ENCODE measurements at places on chromosomes 12 and 14.

- no peak for DNase-seq
Measured at GRCh38 chr12:80217011-80217535, 117.7 kb downstream of the OTOGL start.

DNA sequence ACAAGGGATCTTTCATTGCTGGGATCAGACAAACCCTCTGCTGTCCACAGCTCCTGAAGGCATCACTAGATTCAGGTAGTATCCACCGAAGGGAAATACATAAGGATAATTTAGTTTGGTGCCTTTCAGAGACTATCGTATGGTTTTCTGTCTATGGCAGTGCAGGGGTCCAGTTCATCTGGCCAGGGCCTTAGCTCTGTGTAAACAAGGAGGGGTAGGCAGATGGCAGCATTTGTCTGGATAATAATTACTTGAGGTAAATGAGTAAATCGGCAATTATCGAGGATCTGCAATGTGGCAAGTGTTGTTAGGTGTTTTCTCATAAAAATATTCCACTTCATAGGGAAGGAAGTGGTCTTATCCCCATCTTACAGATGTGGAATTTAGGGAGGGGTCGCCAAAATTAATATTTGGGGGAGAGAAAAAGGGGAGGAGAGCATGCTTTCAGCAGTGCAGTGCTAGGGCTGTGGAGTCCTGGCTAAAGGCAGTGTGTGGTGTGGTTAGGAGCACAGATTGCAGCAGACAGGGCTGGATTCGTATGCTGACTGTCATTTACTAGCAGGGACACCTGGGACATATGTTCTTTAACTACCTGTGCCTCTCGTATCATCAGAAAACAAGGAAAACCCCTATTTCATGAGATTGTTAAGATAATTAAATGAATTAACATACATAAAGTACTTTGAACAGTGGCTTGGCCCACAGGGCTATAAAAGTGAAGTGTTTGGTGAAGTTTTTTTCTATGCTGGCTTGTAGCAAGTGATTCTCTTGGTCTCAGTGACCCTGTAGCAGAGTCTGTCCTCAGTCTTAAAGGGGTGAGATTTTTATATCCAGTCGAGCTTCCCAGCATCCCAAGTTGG is 27.1 kb downstream of the RASSF8 start:
- no peak for DNase-seq

DNA sequence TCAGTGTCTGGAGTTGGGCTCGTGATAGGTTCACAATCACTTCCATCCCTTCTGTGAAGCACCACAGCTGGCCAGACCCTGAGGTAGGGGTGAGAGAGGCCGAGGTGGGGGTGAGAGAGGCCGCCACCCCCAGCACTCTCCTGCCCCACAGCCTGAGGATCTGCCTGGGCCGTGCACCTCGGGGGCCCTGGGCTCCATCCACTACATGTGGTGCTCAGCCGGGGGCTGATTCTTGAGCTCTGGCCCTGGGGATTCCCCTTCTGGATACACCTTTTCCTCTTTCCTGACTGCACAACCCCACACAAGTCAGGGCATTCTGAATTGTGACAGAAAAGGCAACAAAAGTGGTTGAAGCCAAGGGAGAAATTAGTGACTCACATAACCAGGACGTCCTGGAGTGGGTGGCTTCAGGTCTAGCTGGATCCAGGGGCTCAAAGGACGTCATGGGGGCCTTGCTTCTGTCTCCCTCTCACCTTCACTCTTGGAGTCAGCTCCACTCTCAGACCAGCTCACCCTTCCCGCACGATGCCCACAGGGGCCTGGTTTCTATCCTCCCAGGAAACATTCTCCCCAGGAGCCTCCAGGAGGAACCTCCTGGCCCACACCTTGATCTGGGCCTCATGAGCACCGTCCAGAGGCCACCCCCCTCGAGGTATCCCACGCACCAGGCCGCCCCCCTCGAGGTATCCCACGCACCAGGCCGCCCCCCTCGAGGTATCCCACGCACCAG is 12.1 kb upstream of the FBRSL1 start:
- DNase-seq, result no peak

- DNase-seq, result no peak
Measured at GRCh38 chr14:99667821-99668220, 16.3 kb upstream of the CYP46A1 start.

DNA sequence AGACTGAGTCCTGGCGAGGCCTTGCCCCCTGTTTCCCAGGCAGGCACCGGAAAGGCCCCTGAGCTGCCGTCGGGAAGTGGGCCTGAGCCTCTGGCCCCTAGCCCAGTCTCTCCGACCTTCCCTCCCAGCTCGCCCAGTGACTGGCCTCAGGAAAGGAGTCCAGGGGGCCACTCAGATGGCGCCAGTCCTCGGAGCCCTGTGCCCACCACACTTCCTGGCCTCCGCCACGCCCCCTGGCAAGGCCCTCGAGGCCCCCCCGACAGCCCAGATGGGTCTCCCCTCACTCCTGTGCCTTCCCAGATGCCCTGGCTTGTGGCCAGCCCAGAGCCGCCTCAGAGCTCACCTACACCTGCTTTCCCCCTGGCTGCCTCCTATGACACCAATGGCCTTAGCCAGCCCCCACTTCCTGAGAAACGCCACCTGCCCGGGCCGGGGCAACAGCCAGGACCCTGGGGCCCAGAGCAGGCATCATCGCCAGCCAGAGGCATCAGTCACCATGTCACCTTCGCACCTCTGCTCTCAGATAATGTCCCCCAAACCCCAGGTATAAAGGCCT is 10.9 kb downstream of the TNS2 start:
- no peak for DNase-seq

- no peak for DNase-seq
Measured at GRCh38 chr12:57740656-57741412, 2.3 kb upstream of the AGAP2 start.

DNA sequence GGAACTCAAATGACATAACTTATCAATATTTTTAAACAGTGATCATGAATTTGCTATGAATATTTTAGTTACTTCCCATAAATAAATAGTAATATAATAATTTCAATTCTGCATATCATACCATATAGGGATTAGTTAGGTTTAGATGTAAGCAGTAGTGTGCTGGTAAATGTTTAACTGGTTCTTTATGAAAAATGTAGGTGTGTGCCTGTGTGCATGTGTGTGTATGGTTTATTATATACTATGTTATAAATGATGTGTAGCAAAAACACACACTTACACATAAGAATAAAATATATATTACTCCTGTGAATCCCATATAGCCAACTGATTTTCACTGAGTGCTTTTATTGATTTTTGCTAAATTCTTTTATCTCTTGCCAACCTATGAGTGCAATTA is 14.0 kb upstream of the BHLHE41 start:
- DNase-seq, result no peak

- DNase-seq, result no peak
Measured at GRCh38 chr12:98372340-98373024, 142.9 kb upstream of the TMPO start.

- no peak for DNase-seq
Measured at GRCh38 chr12:69130064-69130463, 109.3 kb upstream of the CPSF6 start.

DNA sequence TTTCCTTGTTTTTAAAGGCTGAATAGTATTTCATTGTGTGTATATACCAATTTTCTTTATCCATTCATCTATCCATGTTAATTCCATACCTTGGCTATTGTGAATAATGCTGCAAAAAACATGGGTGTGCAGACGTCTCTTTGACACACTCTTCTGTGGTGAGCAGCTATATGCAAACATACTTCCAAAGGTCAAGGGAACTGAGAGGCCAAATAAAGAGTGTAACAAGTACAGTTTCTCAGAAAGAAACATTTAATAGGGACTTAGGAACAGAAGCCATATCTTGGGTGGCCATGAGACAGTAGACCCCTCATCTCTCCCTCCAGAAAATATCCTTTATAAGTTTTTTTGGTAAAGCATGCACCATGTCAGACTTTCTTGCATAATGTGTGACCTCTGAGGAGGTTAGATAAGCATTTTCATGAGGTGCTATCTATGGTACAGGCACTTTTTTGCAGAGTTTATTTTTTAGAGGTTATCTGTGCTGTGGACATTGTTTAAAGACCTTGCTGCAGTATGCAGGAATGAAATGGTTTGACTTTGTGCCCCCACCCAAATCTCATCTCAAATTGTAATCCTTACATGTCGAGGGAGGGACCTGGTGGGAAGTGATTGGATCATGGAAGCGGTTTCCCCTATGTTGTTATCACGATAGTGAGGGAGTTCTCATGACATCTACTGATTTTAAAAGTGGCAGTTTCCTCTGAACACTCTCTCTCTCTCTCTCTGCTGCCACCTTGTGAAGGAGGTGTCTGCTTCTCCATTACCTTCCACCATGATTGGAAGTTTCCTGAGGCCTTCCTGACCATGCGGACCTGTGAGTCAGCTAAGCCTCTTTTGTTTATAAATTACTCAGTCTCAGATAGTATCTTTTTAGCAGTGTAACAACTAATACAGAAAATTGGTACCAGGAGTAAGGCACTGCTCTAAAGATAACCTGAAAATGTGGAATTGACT is 1202.3 kb downstream of the GALC start:
- DNase-seq, result no peak

DNA sequence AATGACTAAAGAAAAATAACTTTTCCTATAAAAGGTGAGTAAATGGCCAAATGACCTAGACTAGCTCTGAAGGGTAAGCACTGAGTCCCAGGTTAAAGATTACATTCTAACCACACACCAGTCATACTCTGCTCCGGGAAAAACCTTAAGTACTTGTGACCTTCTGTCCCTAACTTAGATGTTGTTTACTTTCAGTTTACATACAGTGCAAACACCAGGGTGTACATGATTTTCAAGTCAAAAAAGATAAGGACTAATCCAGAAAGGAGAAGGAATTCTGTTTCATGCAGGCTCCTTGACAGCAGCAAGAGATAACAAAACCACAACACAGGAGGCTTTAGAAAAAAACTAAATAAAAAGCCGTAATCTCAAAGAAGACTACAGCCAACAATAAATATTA is 174.2 kb downstream of the PPM1H start:
- DNase-seq, result no peak

DNA sequence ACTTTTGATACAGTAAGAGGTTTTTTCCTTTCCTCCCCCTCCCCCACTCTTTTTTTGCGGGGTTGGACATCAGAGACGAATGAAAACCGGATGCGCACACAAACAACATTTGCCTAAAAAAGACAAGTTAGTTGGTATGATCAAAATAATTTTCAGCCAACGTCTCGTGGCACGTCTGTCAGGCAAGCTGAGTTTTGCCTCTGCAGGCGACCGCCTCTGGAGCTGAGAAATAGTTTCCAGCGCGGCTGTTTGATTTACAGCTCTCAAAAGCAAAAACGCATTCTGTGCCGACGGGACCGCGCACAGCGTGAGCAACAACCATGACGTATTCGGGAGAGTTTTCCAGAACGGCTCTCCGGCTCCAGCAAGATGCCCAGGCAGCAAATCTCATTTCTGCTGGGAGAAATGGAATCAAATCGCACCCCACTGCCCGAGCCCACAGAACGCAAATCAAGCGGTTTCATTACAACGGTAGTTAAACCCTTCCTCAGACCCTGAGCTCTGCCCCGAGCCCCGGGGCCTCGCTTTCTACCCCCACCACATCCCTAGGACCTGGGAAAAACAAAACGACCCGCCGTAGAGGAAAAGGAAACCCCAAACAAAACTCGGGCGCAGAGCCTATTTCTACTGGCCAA is 14.2 kb upstream of the CALM1 start:
- peak; percentile 85 for DNase-seq

DNA sequence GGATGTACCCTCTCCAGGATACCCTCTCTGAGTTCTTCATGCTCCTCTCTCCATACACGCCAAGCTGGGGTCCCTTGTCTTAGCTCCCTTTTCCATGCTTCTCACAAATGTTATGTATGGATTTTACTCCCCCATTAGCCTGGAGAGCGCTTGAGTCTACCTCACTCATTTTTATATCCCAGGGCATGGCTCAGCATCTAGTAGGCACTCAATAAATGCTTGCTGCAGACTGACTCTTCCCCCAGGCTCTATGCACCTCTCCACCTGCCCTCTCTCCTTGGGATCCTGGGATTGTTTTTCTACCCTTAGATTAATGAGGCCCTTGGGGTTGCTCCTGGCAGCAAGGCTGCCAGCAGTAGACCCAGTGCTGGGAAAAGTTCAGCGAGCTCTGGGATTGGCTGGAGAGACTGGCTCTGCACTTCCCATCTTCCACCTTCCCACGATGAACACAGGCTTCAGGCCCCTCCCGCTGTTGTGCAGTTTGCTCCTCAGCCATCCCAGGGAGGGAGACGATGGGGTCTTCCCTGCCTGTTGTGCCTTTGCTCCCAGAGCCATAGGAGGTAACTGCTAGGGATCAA is 2.2 kb downstream of the NRIP2 start:
- no peak for DNase-seq

DNA sequence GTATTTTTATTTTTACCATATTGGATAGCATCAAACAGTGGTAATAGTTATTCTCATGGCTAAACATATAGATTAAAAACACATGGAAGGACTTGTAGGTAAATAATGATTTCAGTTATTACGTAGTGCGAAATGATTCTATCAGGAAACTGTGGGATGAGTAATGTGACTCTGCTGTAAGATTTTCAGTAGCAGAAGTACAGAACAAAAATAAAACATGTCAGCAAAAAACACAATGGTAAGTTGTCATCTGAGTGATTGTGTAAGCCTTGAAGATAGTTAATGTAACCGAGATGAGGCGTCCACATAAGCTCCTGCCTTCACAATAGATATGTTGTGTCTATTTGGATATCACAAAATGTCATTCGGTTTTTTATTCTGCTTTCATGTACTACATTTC is 99.8 kb downstream of the BORCS5 start:
- DNase-seq, result no peak

- no peak for DNase-seq
Measured at GRCh38 chr14:23181453-23181852, 2.0 kb downstream of the SLC7A8 start.

- DNase-seq, result no peak
Measured at GRCh38 chr14:28412077-28412476, 354.5 kb upstream of the FOXG1 start.

DNA sequence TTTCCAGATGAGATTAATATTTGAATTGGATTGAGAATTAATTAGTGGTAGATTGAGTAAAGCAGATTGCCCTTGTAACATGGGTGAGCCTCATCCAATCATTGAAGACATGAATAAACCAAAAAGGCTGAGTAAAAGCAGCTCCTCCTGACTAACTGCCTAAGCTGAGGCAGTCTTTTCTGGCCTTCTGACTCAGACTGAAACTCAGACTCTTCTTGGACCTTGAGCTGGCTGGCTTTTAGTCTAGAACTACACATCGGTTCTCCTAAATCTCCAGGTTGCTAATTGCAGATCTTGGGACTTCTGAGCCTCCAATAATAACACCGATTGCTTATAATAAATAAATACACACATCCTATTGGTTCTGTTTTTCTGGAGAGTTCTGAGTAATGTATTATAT is 24.0 kb downstream of the FKBP11 start:
- DNase-seq, result no peak

- no peak for DNase-seq
Measured at GRCh38 chr14:93956514-93957332, 19.6 kb downstream of the ASB2 start.

GRCh38 chr12:49730568-49731101 is 10.7 kb upstream of the TMBIM6 start:
- DNase-seq, result no peak

- DNase-seq, result no peak
Measured at GRCh38 chr12:33226671-33227070, 212.9 kb downstream of the SYT10 start.
